ENCODE measurements at places on chromosomes 6 and 20. TPM values are rescaled to one million over a fixed set of nuclear protein-coding genes. Genes with fewer than 3 reads are reported as not detected.

The LY6G6C gene
- 366 TPM for total RNA-seq

The ABHD16B gene
- not detected for total RNA-seq

The HCRTR2 gene
- not detected for total RNA-seq

The ARFGEF3 gene
- 5.1 TPM for total RNA-seq

The TTK gene
- total RNA-seq, result 2.5 TPM

The ULBP2 gene
- total RNA-seq, result 0.76 TPM

The LBP gene
- total RNA-seq, result 0.38 TPM

The F13A1 gene
- 32.7 TPM for total RNA-seq

The SLC35D3 gene
- total RNA-seq, result 0.18 TPM

The WFDC5 gene
- 409 TPM for total RNA-seq

The GSTA2 gene
- not detected for total RNA-seq

DNA sequence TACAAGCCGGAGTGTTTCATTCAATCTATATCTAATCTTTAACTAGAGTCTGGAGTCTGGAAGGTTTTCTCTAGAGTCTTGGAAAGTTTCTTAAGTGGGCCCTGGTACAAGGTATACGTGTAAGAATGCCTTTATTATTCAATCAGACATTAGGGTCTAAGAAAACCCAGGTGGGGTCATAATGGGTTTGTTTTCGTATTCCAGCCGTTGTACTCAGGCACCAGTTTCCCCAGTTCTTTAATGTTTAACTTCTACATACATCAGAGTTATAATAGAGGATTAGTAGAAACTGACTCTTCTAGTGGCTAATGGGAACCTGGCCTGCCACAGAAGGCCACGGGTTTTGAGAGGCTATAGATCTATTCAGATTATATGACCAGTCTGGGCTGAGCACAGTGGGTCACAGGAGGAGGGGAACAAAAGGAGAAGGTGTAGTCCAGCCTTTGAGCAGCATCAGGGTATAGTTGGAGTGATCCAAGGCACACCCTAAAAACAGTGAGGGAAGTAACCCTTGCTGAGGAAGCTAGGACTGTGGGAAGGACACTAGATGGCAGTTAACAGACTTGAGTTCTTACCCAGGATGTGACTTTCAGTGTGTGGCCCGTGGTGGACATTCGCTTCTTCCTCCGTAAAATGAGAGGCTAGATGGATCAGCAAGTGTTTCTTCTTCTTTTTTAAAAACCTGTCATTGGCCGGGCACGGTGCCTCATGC lies 15.5 kb downstream of the FAM83B start:
- H3K27me3 ChIP-seq, result no peaks in the 10 kb centered on the region
- no peaks in the 10 kb centered on the region for H3K36me3 ChIP-seq
- no peak overlapping the region for H3K4me3 ChIP-seq
- DNase-seq, result no peak

- H3K36me3 ChIP-seq, result no peaks in the 10 kb centered on the region
- no peaks in the 10 kb centered on the region for H3K27me3 ChIP-seq
- H3K4me1 ChIP-seq, result no peaks in the 10 kb centered on the region
- no peak for DNase-seq
Measured at GRCh38 chr20:5737966-5738365, 12.2 kb upstream of the SHLD1 start.

- DNase-seq, result no peak
- no peaks in the 10 kb centered on the region for H3K27me3 ChIP-seq
- no peaks in the 10 kb centered on the region for H3K36me3 ChIP-seq
- no peak overlapping the region for H3K27ac ChIP-seq
- peaks cover 16% of the 10 kb centered on the region for H3K4me1 ChIP-seq
Measured at GRCh38 chr6:34362909-34363680, 29.4 kb downstream of the NUDT3 start.

DNA sequence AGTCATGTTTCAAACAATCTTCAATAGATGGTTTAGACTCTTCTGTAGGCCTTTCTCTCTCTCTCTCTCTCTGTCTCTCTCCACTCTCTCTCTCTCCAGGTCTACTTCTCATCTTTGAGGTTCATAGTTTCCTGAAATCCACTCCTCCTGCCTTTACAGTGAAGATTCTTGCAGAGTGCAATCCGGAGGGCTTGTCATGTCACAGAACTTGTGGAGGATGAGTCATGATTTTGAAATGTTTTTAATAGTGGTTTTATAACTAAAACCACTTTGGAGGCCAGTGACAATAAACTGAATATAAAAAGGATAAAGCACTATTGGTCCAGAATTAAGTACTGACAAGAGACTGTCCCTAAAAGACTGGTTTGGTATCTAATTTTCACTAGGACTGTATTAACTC lies 156.3 kb downstream of the KIF6 start:
- H3K4me1 ChIP-seq, result peaks cover 10% of the 10 kb centered on the region
- H3K27ac ChIP-seq, result no peak overlapping the region
- no peaks in the 10 kb centered on the region for H3K36me3 ChIP-seq
- no peak overlapping the region for H3K4me3 ChIP-seq
- H3K27me3 ChIP-seq, result no peaks in the 10 kb centered on the region

- H3K4me3 ChIP-seq, result no peak overlapping the region
- DNase-seq, result no peak
- H3K36me3 ChIP-seq, result no peaks in the 10 kb centered on the region
- no peak overlapping the region for H3K27ac ChIP-seq
Measured at GRCh38 chr20:58584051-58584824, 66.8 kb upstream of the STX16 start.

DNA sequence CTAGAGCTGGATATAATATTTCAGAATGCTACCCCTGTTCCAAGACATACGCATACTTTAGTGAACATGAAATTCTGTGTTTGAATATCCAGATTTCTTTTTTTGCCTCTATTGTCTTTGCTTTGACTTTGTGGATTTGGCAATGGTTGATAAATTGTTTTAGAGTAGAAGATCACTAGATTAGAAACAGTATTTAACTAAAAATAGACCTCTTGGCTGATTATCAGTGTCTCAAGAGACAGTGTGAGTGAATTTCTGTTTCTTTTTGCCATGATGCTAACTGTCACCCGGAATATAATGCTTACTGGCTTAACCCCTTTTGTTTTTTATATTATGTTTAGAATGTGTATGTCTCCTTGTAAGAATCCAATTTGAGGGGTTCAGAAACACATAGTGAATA lies 102.5 kb downstream of the PLCB1 start:
- H3K36me3 ChIP-seq, result no peaks in the 10 kb centered on the region
- no peak overlapping the region for H3K27ac ChIP-seq
- H3K4me3 ChIP-seq, result no peak overlapping the region
- H3K4me1 ChIP-seq, result no peaks in the 10 kb centered on the region
- no peak for DNase-seq
- H3K27me3 ChIP-seq, result no peaks in the 10 kb centered on the region

- no peaks in the 10 kb centered on the region for H3K4me1 ChIP-seq
- no peaks in the 10 kb centered on the region for H3K36me3 ChIP-seq
- no peak overlapping the region for H3K4me3 ChIP-seq
Measured at GRCh38 chr20:38706509-38706908, 17.8 kb upstream of the SLC32A1 start.

- peak within 1 kb of the TSS; percentile 76 for H3K27ac ChIP-seq
- DNase-seq, result peak; percentile 91
- H3K4me3 ChIP-seq, result peak within 1 kb of the TSS; percentile 89
- H3K36me3 ChIP-seq, result no peaks in the 10 kb centered on the region
- H3K4me1 ChIP-seq, result peaks cover 23% of the 10 kb centered on the region
- H3K27me3 ChIP-seq, result peaks cover 3% of the 10 kb centered on the region
Measured at GRCh38 chr20:63574156-63574828, at the start of gene HELZ2. Gene HELZ2 (minus strand): TSS chr20:63574239. CDS start chr20:63572385, 1,854 bp downstream.

DNA sequence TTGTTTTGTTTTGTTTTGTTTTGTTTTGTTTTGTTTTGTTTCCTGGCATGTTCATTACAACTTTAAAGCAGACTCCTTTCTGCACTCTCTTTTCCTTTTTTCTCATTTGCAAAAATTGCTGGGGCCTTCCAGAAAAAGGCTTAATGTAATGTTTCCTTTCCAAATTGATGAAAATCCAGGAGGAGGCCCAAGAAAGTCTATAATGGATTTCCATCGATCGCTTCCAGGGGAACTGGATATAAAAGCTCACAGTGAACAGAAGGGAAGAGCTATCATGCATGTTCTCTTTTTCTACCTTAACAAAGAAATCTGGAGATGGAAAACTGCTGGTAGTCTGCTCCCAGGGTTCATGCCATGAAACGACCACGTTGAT lies 28.7 kb downstream of the ISM1 start:
- DNase-seq, result no peak
- H3K36me3 ChIP-seq, result no peaks in the 10 kb centered on the region
- no peaks in the 10 kb centered on the region for H3K27me3 ChIP-seq
- H3K4me3 ChIP-seq, result no peak overlapping the region
- H3K27ac ChIP-seq, result no peak overlapping the region
- H3K4me1 ChIP-seq, result no peaks in the 10 kb centered on the region

DNA sequence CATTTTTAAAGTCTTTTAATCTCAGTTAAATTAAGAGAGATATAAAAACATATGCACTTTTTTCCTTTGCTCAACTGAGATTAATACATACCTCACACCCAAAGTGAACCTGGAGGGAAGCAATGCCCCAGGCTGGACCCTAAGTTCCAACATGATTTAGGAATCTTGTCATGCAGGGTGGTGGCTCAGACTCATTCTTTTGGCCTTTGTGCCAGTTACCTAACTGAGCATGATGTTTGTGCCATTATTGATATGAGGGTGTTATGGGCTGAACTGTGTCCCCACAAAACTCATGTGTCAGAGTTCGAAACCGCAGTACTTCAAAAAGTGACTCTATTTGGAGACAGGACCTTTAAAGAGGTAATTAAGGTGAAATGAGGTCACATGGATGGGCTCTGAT lies 188.0 kb downstream of the ARHGAP18 start:
- no peak overlapping the region for H3K27ac ChIP-seq
- peaks cover 5% of the 10 kb centered on the region for H3K4me1 ChIP-seq
- H3K4me3 ChIP-seq, result no peak overlapping the region
- H3K36me3 ChIP-seq, result no peaks in the 10 kb centered on the region

GRCh38 chr20:48832405-48832730 lies 4.6 kb upstream of the PREX1 start:
- H3K4me1 ChIP-seq, result peaks cover 34% of the 10 kb centered on the region
- no peaks in the 10 kb centered on the region for H3K36me3 ChIP-seq
- H3K27ac ChIP-seq, result peak overlapping the region; percentile 53
- DNase-seq, result no peak
- H3K4me3 ChIP-seq, result no peak overlapping the region

GRCh38 chr20:9110365-9110764 lies 41.5 kb downstream of the PLCB4 start:
- H3K27ac ChIP-seq, result no peak overlapping the region
- peaks cover 11% of the 10 kb centered on the region for H3K4me1 ChIP-seq
- H3K27me3 ChIP-seq, result no peaks in the 10 kb centered on the region
- H3K36me3 ChIP-seq, result no peaks in the 10 kb centered on the region
- no peak overlapping the region for H3K4me3 ChIP-seq

- no peak overlapping the region for H3K27ac ChIP-seq
- no peaks in the 10 kb centered on the region for H3K27me3 ChIP-seq
- peaks cover 7% of the 10 kb centered on the region for H3K4me1 ChIP-seq
- H3K4me3 ChIP-seq, result no peak overlapping the region
- no peaks in the 10 kb centered on the region for H3K36me3 ChIP-seq
Measured at GRCh38 chr6:34352305-34352937, 40.0 kb downstream of the NUDT3 start.

- peaks cover 6% of the 10 kb centered on the region for H3K27me3 ChIP-seq
- no peak overlapping the region for H3K27ac ChIP-seq
- no peaks in the 10 kb centered on the region for H3K36me3 ChIP-seq
- H3K4me3 ChIP-seq, result no peak overlapping the region
- DNase-seq, result no peak
Measured at GRCh38 chr20:9571783-9572182, 57.4 kb downstream of the LAMP5 start.

DNA sequence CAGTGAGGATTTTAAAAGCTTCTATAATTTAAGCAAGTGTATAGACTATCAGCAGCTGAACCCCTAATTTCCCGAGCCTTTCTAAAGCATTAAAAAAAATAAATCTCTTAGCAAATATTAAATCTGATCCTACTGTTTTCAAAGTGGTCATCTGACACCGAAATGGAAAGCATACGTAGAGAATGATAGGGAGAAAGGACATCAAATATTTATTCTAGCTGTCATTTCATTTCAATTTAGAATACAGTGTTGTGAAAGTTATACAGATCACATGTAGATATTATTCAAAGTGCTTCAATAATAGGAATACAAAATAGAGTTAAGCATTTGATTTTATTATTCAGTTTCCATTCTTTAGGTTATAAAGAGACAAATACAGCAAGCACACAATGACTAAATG lies 61.9 kb upstream of the PKIB start:
- H3K27ac ChIP-seq, result no peak overlapping the region
- no peaks in the 10 kb centered on the region for H3K27me3 ChIP-seq
- DNase-seq, result no peak
- no peak overlapping the region for H3K4me3 ChIP-seq

- H3K27ac ChIP-seq, result no peak overlapping the region
- no peak overlapping the region for H3K4me3 ChIP-seq
- H3K27me3 ChIP-seq, result peaks cover 87% of the 10 kb centered on the region
- no peak for DNase-seq
- no peaks in the 10 kb centered on the region for H3K36me3 ChIP-seq
- peaks cover 37% of the 10 kb centered on the region for H3K4me1 ChIP-seq
Measured at GRCh38 chr6:7730001-7730783, 4.3 kb downstream of the BMP6 start.

- DNase-seq, result no peak
- H3K27ac ChIP-seq, result no peak overlapping the region
- no peaks in the 10 kb centered on the region for H3K36me3 ChIP-seq
Measured at GRCh38 chr20:11411765-11412164, 505.9 kb upstream of the BTBD3 start.

DNA sequence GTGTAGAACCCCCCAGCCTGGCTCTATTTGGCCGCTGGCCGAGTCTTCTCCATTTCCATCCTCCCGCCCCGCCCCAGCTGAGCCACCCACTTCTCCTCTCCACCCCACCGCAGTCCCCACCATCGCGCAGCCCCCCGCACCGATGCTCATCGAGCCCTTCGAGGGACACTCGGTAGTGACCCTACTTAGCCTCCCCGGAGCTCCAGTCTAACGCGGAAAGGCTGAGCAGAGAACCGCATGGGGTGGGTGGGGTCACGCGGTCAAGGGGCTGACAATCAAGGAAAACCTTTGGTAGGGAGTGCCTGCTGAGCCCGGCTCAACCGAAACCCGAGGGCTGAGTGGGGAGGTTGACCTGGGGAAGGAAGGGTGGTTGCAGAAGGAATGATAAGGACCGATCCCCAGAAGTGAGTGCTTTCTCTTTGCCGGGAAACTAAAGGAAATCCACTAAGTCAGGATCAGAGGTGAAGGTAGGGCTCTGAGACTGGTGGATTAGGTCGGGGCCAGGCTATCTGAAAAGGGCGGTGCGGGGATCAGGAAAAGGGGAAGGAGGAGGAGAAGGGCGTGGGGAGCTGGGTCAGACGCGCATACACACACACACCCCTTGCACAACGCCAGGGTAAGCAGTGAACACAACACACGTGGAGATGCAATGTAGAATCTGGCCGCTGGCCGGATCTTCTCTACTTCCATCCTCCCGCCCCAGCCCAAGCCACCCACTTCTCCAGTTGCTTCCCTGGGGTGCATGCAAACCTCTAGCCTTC lies 49.8 kb downstream of the CPXM1 start:
- no peak overlapping the region for H3K27ac ChIP-seq
- H3K36me3 ChIP-seq, result no peaks in the 10 kb centered on the region
- H3K4me3 ChIP-seq, result peak overlapping the region; percentile 56
- peaks cover 31% of the 10 kb centered on the region for H3K4me1 ChIP-seq
- DNase-seq, result peak; percentile 87
- peaks cover 46% of the 10 kb centered on the region for H3K27me3 ChIP-seq
